ENCODE measurements at places on chromosomes 1 and 21.

DNA sequence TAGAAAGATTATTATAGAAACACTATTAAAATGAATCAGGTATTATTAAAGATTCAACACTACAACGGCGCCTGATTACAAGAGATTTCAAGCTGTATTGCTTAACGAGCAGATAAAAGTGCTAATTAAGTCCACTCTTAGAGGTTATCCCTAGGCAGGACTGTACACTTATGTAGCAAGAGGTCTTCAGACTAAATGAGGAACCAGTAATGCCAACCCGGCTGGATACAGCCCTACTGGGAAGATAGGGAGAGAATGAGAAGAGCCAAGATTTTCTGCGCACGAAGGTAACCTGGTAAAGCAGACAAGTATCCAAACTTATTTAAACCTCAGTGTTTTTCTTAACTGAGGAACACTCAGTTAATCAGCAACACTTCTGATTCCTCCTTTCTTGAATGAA lies 115.7 kb upstream of the HIVEP3 start:
- DNase-seq = no peak

- no peak for DNase-seq
These were observed 100.8 kb downstream of the SIK1 start for GRCh38 chr21:43325968-43326715.

DNA sequence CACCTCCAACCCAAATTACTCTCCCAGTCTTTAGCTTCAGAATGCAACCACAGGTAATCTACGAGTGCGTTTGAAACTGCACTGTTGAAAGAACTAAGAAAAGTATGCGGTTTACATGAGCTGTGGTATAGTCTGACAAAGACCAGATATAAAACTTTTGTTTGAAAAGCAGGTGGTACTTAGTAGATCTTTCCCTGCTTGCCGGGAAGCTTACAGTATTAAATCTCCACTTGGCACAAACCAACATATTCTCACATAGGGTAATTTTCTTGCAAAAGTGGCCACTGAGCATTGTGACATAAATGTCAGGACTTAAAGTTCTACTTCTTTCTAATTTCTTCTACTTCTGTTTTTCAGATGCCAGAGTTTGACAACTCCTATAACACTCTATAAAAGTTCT lies 8.4 kb downstream of the RGS2 start:
- DNase-seq = no peak

DNA sequence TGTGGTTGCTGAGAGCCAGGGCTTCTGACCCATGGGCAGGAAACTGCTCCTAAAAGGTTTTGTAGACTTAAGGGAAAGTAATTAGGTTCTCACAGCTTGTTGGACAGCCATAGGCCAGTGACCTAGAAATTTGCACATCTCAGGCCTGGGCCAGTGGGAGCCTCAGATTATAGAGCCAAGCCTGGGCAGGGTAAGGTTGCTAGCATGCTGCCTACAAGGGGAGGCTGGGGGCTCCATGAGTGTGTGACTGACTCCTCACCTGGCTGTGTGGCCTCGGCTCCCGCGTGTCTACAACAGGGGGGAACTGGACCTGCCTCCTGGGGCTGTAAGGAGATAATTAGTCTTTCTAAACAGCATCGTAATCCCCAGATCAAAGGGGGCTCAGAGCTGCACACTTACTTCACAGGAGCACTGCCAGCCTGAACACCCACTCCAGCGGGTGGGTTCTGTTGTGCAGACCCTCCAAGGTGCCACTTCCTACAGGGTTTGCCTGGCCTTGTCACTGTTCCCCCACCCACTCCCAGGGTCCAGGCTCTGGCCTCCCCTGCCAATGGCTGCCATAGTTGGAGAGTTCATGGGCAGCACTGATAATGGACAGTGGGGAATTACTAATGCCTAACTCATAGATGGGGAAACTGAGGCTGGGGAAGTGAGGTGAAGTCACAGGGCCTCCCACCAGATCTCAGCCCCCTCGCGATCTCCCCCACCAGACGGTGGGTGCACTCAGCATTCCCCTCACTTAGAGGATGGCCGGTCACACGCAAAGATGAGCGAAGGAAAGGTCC lies 230.4 kb upstream of the TMEM51 start:
- no peak for DNase-seq

- no peak for DNase-seq
These were observed 24.2 kb upstream of the RGL1 start for GRCh38 chr1:183780757-183781156.

DNA sequence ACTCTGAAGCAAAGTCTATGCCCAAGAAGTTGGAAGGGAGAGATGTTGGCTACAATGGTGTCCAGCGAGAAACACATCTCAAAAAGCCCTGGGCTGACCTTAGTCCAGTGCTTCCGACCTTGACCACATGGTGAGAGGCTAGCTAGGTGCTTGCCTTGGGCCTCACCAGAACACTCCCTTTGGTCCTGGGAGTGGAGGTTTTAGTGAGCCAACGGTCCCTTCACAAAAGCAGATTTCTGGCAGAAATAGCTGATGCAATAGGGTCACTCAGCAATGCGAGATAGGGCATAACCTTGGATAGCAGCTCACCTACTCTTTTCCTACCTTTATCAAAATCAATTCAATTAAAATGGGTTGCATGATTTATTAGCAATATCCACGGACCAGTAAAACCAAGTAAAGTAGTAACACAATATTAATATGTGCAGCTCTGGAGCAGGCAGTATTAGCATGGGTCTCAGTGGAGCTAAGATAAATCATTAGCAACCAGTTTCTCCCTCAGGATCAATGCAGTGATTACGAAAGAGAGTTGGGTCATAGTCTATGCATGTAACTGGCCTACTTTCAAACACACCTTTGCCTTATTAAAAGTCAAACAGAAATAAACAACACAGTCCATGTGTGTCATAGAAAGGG lies 1.9 kb downstream of the SLC30A10 start:
- no peak for DNase-seq

- DNase-seq = no peak
These were observed 34.6 kb upstream of the C1orf87 start for GRCh38 chr1:60108196-60108595.

- DNase-seq = no peak
These were observed 475.6 kb upstream of the NCAM2 start for GRCh38 chr21:20522611-20523010.

GRCh38 chr21:35824136-35824535 lies 236.2 kb downstream of the SETD4 start:
- DNase-seq = no peak

GRCh38 chr1:222283147-222283768 lies 264.6 kb downstream of the HHIPL2 start:
- no peak for DNase-seq

GRCh38 chr1:208241512-208241911 lies 2.7 kb downstream of the PLXNA2 start:
- no peak for DNase-seq

GRCh38 chr1:170853867-170854266 lies 81.5 kb upstream of the MROH9 start:
- DNase-seq = no peak

DNA sequence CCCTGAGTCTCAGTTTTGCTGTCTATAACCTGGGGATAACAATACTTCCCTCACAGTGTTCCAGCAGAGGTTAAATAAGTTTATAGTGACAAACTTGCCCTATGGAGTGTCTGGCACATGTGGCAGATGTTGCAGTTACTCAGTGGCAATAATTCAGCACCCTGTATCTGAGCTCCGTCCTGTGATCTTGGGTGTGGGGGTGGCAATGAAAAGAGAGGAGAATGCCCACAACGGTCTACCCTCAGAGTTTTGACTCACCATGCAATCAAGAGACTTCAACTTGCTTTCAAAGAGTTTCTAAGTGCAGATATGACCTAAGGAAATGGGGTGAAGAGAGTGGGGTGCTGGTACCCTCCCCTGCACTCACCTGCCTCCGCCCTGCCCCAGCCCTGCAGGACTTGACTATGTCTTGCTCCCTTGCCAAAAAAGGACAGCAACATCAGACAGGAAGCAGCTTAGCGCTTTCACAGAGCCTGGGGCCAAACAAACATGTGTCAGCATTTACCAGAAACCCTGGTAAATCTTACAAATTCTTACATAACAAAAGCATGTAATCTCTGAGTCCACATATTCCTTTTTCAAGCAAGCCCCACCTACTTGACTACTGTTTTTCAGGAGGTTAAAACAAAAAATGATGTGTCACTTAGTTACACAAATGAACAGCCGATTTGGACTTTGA lies 185.1 kb upstream of the CAMK1G start:
- no peak for DNase-seq

DNA sequence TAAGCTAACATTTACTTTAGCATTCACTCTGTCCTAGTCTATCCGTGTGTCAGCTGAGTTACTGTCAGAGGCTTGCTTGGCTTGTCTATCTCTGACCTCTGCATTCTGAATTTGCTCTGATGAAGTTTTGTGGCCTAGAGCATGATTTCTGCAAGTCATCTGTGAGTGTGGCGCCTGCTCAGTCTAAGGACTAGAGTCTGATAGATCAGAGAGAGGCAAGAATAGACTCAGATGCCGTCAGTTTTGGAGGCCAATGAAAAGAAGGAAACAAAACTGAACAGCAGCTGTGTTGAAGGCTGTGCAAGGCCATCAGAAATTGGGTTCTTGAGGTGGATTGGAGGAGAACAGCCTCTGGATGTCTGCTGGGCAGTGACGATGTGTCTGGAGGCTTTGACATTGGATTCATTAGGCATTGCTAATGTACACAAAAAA lies 573.1 kb downstream of the USP25 start:
- DNase-seq = no peak

DNA sequence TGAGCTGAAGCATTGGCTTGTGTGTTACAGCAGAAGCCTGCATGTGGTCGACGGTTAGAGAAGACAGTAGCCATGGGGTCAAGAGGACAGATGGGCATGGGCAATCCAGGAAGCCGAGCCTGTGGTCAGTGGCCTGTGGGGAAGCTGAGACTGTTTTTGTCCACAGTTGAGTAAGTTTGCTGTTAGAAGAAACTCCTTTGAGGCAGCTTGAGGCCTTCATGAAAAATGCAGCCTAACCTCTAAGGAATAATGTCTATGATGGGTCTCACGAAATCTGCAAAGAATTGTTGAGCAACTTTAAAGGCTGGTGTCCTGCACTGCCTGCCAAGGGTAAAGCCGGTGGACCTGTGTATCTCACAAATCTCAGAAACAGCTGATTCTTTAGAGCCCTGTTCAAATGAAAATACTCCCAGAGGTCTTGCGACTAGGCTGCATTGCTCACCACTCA lies 322.4 kb downstream of the SETD4 start:
- DNase-seq = no peak

DNA sequence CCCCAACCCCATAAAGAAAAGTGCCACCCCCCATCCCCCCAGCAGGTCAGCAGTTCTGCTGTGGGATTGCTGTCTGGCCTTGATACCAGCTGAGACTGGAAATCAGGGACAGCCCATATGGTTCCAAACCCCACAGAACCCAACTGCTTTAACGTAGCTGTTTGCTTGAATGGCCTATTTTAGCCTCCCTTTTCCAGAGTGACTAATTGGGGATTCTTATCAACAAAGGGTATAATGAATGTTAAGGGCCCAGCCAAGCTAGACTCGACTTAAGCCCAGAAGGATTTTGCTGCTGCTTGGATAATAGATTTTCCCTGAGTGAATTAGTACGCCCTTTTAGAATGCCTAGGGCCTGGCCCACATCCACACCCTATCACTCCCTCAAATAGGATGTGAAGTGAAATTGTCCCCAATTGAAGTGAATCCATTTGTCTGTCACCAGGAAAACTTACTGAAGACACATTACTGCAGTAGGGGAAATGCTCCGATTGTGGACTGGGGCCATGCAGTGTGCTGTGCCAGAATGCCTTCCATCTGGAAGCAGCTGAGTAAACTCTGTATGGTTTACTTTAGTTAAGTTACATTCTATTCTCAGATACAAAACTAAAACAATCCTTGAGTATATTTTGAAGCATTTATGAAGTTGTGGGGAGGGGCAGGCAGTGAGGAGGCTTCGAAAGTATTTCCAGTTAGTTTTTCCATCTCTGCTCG lies 156.9 kb downstream of the DHRS3 start:
- no peak for DNase-seq

- no peak for DNase-seq
These were observed 280.3 kb downstream of the FAM72C start for GRCh38 chr1:143691400-143691891.

- no peak for DNase-seq
These were observed 2.2 kb downstream of the ZC3H12A start for GRCh38 chr1:37476460-37477197.

GRCh38 chr1:214550013-214550856 lies 1.2 kb downstream of the PTPN14 start:
- DNase-seq = no peak

DNA sequence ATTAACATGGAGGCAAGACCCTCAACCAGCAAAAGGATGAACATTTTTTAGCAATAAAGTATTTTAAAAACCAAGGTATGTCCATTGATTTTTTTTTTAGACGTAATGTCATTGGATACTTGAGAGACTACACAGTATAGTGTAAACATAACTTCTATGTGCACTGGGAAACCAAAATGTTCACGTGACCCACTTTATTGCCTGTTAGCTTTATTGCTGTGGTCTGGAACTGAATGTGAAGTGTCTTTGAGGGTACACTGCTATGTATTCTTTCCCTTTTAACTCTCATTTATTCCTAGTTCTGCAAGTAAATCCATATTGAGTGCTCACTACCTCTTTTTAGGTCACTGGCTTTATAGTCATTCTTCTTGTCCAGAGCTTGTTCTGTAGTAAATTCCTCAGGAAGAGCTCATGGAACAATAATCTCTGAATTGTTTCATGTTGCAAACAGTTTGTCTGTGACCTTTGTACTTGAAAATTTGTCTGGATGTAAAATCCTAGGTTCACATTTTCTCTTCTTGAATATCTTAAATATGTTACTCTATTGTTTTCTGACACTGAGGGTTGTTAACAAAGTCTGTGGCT lies 20.6 kb downstream of the ABCD3 start:
- no peak for DNase-seq

- DNase-seq = peak; percentile 31
These were observed 1.1 kb downstream of the NMNAT2 start for GRCh38 chr1:183416850-183417771.

- no peak for DNase-seq
These were observed 94.5 kb upstream of the RAVER2 start for GRCh38 chr1:64650411-64650810.

GRCh38 chr1:229862017-229862774 lies 204.8 kb upstream of the GALNT2 start:
- DNase-seq = no peak

GRCh38 chr1:179034720-179035119 lies 9.0 kb downstream of the FAM20B start:
- DNase-seq = no peak

DNA sequence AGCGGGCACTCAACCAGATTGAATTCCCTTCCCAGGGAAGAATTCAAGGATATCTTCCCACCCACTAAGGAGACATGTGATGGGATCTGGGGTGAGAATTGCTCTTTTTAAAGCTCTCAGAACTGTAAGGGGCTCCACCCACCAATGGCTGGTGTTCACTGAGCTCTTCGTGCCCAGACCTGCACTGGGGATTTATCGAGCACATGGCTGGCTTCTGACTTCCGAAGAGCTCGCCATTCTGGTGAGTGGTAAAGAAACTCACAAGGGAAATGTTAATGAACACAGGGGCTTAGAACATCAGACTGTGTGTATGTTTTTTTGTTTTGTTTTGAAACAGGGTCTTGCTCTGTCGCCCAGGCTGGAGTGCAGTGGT lies 9.8 kb downstream of the PADI3 start:
- no peak for DNase-seq
